ENCODE measurements at places on chromosomes 7 and 10.

DNA sequence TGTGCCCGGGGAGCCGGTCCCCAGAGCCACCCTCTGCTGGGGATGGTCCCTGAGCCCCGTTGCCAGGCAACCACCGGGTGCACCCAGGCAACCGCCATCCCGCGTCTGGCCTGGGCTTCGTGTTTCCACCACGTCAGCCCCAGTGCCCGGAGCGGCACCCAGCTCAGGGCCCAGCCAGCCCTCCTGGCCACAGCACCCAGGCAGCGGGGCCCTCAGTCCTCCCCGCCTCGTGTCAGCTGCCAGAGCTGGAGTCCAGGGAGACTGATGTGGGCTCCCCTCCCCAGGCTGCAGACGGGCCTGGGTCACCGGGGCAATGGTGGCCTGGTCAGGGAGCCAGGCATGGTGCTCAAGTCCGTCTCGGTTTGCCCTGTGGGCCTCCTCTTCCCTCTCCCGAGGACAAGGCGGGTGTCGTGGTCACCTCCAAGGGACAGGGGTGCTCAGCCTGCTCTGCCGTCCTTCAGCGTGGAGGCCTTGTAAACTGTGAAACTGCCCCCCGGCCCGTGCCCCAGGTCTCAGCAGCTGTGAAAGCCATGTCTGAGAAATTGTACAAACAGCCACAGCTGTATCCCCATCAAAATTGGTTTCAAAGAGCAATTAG lies 72.5 kb downstream of the MICALL2 start:
- DNase-seq: no peak

- DNase-seq: no peak
Measured at GRCh38 chr7:1856888-1857441, 186.9 kb downstream of the ELFN1 start.

- DNase-seq: peak; percentile 14
Measured at GRCh38 chr7:81273601-81274397, 354.9 kb upstream of the SEMA3C start.

GRCh38 chr7:159049266-159050025 lies 95.2 kb downstream of the VIPR2 start:
- no peak for DNase-seq

DNA sequence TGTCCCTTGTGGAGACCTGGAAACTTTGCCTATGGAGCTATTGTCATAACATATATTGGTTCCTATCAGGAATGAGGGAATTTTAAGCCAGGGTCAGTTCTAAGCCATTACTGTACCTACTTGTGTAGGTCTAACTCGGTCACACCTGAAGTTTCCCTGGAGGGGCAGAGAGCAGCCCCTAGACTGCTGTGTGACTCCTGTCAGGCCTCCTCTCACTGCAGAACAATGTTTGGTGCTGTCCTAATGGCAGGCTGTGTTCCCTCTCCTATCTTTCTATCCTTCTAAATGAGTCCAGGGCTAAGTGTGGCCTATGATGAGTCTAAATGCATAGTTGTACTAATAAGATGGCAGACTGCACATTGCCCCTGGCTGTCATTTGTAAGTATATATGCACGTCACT lies 14.2 kb downstream of the MBL2 start:
- no peak for DNase-seq

DNA sequence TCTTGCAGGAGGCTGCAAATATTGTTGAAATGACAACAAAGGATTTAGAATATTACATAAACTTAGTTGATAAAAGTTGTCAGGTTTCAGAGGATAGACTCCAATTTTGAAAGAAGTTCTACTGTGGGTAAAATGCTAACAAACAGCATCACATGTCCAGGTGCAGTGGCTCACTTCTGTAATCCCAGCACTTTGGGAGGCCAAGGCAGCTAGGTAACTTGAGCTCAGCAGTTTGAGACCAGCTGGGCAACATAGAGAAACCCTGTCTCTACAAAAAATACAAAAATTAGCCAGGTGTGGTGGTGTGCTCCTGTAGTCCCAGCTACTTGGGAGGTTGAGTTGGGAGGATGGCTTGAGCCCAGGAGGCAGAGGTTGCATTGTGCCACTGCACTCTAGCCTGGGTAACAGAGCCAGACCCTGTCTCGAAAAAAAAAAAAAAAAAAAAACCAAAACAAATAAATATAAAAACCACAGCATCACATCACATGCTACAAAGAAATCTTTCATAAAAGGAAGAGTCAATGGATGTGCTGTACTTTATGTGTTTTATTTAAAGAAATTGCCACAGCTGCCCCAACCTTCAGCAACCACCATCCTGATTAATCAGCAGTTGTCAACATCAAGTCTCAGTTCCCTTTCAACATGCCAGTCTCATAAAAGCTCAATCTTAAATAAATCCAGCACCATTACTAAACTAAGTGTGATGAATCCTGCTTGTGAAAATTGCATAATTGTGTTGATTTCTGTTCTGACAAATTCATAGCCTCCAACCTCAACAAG lies 83.2 kb upstream of the MBL2 start:
- no peak for DNase-seq

DNA sequence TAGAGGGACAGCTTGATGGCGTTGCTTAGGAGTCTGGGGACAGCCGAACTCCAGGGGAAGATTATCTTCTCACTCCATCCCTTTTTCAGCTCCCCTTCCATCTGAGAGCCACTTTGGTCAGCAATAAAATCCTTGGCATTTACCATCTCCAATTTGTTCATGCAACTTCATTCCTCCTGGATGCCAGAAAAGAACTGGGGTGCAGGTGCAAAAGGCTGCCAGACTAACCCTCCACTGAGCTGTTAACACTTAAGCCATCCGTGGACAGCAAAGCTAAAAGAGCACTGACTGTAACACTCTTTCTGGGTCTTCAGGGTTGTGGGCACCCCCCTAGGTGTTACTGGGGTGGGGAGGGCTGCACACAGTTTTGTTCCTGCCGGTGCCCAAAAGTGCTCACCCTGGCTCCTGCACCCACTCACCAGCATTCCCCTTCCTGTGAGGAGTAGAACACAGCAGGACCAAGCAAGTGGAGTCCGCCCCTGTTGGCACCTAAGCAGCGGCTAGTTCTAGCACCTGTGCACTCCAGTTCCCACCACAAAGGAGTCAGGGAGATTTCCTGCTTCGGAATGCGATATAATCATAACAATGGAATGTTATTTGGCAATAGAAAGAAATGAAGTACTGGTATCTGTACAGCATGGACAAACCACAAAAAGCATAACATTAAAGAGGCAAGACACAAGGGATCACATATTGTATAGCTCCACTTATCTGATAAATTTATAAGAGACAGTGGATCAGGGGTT lies 95.1 kb downstream of the NPY start:
- peak; percentile 66 for DNase-seq

DNA sequence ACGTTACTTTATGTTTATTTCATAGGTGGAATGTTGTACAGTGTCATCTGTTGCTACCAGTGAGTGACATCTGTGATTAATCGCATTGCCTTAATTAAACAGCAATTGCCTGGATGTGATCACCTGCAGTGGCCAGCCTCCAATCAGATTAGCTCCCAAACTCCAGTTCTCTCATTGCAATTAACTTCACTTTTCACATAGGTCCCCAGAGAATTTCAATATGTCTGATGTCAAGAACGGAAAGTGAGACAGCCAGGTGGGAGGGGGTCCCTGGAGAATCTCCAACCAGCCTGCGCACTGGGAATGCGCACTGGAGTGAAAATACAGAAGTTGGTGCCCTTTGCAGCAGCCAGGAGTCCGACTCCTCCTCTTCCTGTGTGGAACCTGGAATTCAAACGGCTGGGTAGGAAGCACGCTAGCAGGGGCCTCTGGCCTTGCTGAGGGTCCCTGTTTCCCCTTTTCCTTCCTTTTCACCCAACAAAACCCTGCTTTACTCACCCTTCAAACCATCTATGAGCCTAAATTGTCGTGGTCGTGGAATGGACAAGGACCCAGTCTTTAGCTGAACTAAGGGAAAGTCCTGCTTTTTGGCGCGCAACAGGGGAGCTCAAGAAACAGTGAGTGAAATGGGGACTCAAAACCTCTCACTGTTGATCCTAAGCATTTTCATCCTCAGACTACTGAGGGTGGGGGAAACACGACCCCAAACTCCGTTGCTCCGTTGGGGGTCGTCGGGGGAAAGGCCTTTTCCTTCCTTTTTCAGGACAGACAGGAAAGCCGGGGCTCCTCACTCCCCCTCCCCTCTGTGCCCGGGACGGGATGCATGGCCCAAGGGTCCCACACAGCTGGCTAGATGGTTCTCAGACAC lies 1355.5 kb upstream of the LRRTM3 start:
- peak; percentile 68 for DNase-seq

DNA sequence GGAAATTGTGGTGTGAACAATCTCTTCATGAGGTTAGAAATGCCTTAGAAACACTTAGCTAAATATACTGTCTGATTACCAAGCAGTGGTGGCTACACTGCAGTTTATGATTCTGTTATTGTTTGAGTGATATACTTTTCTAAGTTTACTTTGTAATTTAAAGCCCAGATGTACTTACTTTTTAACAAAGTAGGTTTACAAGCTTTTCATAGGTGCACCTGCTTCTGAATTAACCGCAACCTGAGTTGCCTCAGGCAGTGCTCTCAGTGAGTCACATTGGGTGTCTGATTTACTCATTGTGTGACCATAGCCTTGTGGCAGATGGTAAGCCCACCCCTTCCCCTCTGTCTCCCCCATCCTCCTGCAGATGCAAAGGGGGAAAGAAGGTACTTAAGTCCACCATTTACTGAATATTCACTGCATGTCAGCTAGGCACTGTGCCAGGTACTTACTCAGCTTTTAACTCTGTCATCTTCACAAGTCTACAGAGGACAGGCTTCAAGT lies 9.0 kb downstream of the MTURN start:
- DNase-seq: peak; percentile 45

DNA sequence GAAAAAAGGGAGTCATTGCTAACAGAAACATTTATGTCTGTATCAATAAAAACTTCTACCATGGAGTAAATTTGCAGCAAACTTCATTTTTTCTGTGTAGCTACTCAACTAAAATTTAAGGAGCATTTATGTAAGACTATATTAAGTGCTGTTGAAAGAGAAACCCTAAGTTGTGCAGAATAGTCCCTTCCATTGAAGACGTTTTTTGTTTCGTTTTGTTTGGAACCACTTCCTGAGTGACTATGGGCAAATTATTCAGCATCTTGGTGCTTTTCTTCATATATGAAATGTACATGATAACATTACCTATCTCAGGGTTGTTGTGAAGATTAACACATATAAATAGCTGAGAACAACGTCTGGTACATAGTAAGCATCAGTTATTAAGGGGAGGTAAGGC lies 24.3 kb downstream of the SEM1 start:
- DNase-seq: no peak

DNA sequence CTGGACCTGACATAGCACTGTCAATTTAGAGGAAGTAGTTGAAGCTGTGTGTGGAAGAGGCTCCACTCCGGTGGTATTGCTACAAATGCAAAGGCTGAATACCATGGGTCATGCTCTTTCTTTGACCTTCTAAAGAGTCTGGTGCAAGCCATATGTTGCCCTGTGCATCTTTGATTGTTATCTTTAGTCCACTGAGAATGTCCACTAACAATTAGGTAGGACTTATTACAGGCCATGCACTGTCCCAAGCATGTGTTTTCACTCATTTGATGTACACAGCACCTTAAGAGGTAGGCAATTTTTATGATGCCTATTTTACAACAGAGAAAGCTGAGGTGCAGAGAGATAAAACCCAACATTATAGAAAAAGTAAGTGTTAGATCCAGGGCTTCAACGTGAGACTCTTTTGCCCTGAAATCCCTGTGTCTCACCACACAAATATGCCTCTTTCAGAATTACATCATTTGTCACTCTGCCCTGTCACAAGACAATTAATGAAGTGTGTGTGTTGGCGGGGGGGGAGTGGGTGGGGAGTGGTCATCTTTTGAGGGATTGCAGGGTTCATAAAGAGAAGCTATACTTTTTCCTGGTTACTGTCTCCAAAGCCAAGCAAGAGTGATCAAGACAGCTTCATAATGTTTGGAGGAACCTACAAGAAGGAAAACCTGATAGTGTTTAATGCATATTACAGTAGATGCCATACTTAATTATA lies 637.6 kb upstream of the IGFBP3 start:
- peak; percentile 89 for DNase-seq

DNA sequence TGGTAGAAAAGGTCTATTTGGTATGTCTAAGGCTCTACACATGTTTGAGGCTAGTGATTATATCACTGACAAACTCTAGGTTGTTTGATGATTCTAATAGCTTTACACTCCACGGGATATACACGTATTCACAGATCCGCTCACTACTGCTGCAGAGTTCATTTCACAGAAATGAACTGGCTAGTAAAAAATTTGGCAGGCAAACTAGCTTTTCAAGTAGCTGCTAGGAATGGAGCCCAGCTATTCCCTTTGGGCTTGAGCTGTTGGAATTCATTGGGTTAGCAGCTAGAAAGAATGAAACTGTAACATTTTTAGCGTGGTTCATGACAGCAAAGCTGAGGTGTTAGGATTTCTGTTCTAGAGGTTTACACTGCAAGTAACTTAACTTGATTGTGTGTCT lies 37.6 kb downstream of the R3HCC1L start:
- peak; percentile 45 for DNase-seq

DNA sequence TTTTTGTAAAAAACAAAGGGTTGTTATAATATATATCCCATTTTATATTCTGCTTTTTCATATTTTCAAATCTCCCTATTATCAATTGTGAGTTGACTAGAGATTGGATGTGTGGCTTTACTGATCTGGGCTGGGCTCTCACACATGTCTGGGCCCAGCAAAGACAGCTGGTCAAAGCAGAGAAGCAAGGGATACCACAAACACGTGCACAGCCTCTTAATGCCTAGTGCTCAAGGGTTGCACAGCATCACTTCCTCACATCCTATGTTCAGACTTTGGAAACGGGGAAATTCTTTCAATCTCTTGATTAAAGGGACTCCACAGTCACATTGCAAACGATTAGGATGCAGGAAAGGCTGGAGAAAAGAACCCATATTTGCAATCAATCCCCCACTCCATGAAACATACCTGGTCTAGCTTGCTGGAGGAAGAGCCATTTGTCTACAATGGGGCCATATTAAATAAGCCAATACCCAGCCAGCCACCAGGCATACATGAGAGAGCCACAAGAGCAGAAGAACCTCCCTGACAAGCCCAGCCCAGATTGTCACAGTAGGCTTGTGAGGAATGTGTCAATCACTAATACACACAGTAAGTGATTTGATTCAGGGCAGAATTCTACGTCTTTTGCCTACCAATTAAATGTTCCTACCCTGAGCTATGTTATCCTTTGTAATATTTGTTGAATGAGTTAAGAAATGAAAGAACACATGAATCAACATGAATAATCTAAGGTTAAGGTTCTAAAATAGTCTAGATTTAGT lies 431.2 kb downstream of the TNS3 start:
- DNase-seq: no peak

DNA sequence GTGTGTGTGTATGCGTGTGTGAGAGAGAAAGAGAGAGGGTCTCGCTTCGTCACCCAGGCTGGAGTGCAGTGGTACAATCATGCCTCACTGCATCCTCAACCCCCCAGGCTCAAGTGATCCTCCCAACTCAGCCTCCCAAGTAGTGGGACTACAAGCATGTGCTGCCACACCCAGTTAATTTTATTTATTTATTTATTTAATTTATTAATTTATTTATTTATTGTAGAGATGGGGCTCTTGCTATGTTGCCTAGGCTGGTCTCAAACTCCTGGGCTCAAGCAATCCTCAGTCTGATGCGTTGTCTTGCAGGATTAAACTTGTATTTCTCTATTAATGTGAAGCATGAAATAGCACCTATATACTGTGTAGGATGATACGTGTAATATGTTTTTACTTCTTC lies 21.8 kb upstream of the POU6F2 start:
- DNase-seq: no peak

- peak; percentile 48 for DNase-seq
Measured at GRCh38 chr7:31432836-31433340, 81.0 kb upstream of the ITPRID1 start.

GRCh38 chr7:139763330-139763729 lies 14.5 kb downstream of the HIPK2 start:
- DNase-seq: peak; percentile 48

GRCh38 chr10:111130471-111130870 lies 53.6 kb downstream of the ADRA2A start:
- no peak for DNase-seq

Measured in fibroblast of skin of right biceps (primary cell).